ENCODE measurements at places on chromosomes 5 and 9.

DNA sequence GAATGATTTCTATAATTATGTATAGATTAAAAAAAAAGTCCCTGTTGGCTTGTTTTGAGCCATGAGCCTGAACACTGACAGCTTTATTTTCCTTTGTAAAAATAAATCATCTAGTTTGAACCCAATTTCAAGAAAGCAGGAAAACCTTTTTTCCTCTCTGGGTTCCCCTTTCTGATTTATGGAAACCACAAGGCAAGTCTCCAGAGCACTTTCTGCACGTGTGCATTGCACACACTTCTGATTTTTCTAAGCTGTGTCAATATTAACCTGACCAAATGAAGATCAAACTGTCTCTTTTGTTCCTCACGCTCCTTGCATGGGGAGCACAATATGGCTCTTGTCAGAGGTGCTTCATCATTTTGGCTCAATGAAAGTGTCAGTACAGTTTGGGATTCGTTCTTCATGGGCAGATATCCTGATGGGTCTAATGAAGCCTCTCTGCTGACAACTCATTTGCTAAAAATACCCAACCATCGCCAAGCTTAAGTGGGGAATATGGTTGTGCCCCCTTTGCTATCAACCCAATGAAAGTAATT is 39.2 kb upstream of the PCA3 start:
- no peak for DNase-seq

GRCh38 chr9:133863257-133863592 is 125.1 kb upstream of the SARDH start:
- DNase-seq, result no peak

DNA sequence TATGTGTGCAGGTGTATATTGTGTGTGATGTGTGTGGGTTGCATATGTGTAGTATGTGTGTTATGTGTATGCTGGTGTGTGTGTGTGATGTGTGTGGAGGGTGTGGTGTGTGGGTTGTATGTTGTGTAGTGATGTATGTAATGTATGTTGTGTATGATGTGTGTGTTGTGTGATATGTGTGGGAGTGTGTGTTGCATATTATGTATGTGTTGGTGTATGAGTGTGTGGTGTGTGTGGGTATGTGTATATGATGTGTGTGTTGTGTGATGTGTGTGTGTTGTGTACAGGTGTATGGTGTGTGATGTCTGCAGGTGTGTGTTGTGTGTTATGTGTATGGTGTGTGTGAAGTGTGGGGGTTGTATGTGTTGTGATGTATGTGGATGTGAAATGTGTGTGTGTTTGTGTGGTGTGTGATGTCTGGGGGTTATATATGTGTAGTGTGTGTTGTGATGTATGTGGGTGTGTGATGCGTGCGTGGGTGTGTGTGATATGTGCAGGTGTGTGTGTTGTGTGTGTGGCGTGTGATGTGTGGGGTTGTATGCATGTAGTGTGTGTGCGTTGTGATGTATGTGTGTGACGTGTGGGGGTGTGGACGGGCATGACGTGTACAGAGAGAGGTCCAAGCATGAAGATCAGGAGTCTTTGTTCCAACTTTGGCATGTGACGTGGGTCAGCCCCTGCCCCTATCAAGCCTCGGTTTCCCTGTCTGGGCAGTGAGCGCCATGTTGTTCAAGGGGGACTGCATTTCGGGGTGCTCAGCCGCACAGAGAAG is 8.5 kb upstream of the CRB2 start:
- no peak for DNase-seq

DNA sequence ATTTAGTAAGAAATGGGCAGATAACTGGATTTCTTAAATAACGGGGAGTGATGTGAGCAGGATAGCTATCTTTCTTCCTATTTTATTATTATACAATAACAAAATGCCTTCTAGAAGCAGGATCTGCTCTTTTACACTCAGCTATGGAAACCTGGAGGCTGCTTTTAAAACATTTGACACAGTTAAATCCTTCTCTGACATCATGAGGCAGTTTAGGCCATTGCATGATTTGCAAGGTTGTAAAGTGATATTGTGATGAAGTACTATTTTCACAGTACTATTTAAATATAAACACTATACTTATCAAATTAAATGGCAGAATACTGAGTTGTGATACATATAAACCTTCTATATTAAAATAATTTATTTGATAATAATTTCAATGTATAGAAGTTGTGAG is 93.9 kb downstream of the ZSWIM6 start:
- no peak for DNase-seq

DNA sequence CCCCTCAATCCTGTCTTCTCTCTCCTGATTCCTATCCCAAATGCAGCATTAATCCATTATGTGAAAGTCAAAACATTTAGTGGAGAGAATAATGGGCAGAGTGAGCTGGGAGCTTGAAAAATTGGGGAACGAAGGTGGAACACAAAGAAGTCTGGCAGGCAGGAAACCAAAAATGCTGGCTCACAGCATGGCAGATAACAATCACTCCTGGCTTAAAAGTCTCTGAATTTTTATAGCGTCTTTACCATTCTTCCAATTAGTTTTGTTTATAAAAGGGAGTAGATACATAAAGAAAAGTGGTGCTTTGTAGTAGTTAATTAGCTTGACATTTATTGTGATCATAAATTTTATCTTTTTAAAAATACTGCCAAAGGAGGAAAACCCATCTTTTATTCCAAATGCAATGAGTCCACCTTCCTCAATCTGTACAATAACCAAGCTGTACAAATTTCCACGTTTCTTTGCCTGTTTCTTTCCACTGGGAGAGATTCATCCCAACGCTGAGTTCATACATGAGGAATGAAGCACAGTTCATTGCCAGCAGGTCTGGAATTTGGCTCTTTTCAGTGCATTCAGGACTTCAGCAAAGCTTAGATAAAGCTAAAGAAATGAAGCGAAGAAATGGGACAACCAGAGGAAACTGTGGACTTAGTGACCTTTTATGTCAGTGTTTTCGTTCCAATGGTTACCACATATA is 174.7 kb downstream of the HMHB1 start:
- no peak for DNase-seq

GRCh38 chr9:698276-698675 is 143.2 kb upstream of the DMRT1 start:
- DNase-seq, result no peak

Measured in stimulated activated CD4-positive, alpha-beta T cell treated with anti-CD3 and anti-CD28 coated beads, Interleukin-1b, Interleukin-23, amount 100 ng/mL, for 24 hours (primary cell).